ENCODE measurements at places on chromosomes 3 and 15.

GRCh38 chr3:110731148-110731547, 340.5 kb upstream of the NECTIN3 start:
- no peak for ATAC-seq

DNA sequence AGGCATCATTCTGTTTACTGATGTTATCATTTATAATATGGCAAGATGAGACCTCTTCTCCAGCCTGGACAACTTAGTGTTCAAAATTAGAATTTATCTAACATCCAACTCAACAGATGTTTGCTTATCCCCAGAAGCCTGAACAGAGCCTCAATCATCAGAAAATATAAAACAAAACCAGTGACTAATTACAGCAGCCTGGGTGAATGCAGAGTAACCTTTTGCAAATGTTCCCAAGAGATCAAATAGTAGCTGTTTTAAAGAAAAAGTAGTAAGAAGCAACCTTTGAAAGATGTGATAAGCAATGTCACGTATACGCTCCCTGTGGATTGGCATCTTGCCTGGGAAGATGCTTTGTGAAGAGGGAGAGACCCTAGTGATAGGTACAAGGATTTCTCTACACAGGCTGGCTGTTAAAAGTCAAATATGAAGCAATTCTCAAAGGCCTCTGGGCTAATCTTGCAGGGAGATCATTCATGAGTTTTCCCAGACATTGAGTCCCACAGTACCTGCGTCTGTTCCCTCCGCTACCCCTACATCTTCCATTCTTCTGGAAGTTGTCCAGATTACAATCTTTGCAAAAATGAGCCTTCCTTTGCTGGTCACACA, 39.3 kb upstream of the PRICKLE2 start:
- ATAC-seq = no peak

- no peak for ATAC-seq
These were observed 71.8 kb downstream of the SENP2 start for GRCh38 chr3:185657691-185658503.

DNA sequence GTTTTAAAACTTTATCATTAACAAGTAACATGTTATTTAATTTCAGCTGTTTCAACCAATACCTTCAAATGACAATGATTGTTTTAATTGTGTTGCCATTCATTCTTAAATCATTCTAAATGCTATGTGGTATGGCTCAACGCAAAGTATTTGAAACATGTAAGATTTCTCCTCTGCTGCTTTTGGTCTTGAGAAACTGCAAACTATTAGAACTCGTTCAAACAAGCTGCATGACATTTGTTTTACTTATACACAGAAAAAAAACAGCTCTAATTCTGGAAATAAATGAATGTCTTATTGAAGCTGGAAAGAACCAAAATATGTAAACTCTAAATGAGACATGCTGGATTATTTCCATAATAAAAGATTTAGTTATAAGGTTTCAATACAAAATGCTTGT, 29.3 kb downstream of the FBN1 start:
- ATAC-seq = no peak

DNA sequence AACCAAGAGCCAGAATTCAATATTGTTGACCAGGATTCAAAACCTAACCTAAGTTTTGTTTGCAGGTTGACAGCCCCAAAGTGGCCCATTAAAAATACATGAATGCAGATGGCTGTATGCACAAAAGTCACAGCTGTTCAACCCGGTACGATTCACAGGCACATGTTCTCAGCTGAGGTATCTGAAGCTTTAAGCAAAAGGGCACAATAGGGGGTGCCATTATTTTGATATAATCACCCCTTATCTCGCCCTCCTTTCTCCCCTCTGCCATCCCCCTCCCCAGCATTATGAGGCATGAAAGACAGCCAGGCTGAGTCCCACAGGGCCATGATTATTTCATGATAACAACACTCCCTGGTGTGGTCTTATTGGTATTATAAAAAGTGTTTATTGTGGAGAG, 264.9 kb downstream of the EBLN2 start:
- no peak for ATAC-seq

GRCh38 chr15:99135194-99135593, 30.3 kb downstream of the SYNM start:
- ATAC-seq = no peak

DNA sequence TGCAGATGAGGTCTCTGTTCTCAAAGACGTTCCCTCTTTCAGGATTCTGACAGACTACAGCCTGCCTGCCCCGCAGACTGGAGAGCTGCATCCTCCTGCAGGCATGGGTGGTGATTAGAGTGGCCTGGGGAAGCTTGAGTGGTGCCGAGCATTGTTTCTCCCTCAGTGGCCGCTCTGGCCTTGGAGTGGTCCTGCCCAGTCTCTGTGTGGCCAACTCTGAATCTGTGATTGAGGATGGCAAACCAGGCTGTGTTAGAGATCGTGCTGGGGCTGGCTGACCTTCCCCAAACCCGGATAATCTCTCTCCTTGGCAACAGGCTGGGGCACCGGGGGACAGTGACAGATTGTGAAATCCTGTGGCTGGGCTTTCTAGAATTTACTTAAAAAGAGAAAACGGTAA, 11.0 kb upstream of the ADCY5 start:
- ATAC-seq = no peak

GRCh38 chr15:33115191-33115861, 79.2 kb downstream of the FMN1 start:
- ATAC-seq = no peak

- peak; percentile 88 for ATAC-seq
These were observed 3.3 kb upstream of the NDN start for GRCh38 chr15:23690450-23690852.

DNA sequence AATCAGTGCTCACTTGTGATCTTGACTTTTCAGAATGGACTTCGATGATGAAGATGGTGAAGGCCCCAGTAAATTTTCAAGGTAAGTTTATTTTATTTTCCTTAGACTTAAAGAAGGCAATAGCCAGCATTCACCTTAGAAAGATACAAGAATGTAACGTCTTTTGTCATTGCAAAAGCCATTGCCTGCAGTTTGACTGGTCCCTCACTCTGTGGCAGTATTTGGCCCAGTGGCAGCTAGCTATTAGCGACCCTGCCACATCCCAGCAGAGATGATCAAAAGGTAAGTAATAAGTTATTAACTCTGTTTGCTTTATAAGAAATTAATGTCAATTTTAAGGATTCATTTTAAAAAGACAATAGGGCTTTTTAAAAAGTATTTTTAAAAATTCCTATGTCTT, 53.7 kb downstream of the ARNT2 start:
- no peak for ATAC-seq

- ATAC-seq = no peak
These were observed 10.7 kb downstream of the MUC13 start for GRCh38 chr3:124923833-124924232.

DNA sequence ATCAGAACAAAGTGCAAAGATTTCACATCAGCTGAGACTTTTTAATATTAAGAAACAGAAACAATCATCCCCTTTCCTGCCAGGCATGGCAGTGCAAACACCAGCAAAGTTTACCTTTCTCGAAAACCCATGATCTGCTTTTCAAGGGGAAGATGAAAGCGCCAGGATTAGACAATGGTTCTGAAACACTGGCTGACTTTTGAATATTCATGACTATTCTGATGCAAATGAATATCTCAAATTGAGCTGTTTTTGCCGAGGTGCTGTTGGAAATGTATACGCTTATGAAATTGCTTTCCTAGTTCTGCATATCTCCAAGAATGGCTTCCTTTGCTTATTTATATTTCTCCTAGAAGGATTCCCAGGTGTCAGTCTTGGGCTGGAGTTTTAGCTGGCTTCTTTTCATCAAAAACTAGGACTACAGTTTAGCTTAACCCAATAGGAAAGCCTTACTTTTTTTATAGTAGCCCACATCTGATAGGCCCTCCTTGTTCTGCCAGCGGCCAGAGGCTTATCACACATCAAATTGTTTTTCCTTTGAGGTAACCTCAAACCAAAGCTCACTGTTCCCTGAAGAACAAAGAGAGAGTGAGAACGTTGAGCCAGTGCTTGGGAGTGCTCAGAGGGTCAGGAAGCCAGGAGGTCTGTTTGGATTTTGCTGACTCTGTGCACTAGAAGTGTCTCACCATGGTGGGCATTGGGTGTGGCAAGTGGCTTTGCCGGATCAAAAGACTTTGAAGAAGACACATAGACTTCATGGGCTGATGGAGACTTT, 74.0 kb upstream of the PLCL2 start:
- ATAC-seq = no peak

GRCh38 chr3:98972155-98972554, 70.7 kb upstream of the DCBLD2 start:
- ATAC-seq = no peak

Data from gastroesophageal sphincter (tissue), 4 donors.